ENCODE measurements at places on chromosomes 2 and 18.

- no peak for DNase-seq
Measured at GRCh38 chr2:127560201-127560930, 24.9 kb downstream of the MYO7B start.

GRCh38 chr2:40310303-40310702 is 141.6 kb downstream of the SLC8A1 start:
- DNase-seq: no peak

GRCh38 chr2:217875556-217876252 is 127.1 kb downstream of the TNS1 start:
- DNase-seq: no peak

- no peak for DNase-seq
Measured at GRCh38 chr2:153584244-153584643, 105.7 kb upstream of the RPRM start.

DNA sequence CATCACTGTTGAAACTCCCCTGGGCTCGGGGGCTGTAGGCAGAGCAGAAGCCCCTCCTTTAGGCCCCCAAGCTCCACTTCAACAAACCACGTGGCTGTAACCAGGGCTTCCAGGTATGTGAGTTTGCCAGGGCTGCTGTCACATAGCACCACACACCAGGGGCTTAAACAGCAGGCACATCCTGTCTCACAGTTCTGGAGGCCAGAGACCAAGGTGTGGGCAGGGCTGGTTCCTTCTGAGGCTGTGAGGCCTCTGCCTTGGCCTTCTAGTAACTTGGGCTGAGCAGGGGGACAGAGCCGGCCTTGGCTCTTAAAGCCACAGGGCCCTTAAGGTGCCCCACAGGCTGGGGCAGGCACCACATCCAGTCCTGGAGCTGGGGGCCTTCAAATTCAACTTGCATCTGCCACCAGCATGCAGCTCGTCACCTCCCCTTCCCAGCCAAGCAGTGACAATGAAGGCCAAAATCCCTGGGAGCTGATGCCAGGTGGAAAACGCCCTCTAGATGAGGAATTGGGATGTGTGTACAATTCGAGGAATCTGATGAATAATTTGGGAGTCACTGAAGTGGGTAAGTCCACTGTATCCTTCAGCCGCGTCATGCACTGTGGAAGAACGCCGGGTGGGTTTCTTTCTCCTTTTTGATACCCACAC is 104.2 kb upstream of the ODC1 start:
- DNase-seq: no peak

DNA sequence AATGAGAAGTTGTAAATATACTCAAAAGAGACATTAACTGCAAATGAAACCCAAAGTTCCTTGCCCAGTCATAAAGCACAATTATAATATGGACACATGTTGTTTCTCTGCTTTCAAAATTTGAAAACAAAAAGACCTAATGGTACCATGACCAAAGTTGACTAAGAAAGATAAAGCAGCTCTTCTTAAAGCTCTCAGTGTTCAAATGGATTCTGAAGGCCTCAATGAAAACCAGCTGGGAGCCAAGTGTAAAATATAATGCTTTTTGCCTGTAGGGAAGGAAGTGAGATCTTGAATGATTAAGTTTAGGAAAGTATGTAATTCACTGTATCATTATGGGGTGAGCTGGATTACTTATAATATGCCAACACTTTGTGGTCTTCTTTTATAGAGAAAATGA is 178.6 kb downstream of the SATB2 start:
- DNase-seq: no peak

- DNase-seq: no peak
Measured at GRCh38 chr2:96396095-96396494, 60.5 kb downstream of the NCAPH start.

DNA sequence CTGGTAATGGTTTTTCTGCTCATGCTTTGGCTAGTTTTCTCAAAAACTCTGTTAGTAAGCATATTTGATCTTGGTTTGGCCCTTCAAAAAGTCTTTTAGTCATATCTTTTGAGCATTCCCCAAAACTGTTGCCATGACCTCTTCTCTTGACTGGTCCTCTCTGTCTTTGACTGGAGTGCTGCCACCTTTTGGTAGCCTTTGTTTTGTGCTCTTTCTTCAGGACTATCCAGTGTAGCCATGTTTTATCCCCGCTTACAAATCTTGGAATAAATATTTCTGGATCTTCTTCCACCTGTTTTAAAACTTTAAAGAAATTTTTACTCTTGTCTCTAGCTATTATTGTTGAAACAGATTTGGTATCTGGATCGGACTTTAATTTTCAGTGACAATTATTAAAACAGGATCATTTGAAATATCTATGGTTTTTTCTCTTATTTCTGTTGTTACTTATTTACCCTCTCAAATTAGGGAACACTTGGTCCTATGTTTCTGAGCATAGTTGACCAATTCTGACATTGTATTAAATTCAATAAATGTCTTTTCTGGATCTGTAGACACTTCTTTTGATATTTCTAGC is 965 bp upstream of the ELOA2 start:
- DNase-seq: no peak

DNA sequence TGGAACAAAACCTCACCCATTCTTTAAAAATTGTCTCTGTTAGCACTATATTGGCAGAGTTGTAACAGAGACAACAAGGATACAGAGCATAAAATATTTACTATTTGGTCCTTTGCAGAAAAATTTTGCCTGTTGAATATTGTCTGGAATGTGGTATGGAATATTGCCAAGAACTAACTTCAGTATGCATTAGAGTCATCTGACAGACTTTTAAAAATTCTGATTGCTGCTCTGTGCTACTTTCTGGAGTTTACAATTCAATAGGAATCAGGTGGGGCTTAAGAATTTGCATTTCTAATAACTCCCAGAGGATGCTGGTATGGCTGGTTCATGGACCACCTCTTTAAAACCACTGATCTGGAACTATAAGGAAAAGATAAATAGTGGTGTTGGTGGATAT is 32.8 kb upstream of the NYAP2 start:
- no peak for DNase-seq

- no peak for DNase-seq
Measured at GRCh38 chr2:20663196-20664070, 3.5 kb upstream of the GDF7 start.

DNA sequence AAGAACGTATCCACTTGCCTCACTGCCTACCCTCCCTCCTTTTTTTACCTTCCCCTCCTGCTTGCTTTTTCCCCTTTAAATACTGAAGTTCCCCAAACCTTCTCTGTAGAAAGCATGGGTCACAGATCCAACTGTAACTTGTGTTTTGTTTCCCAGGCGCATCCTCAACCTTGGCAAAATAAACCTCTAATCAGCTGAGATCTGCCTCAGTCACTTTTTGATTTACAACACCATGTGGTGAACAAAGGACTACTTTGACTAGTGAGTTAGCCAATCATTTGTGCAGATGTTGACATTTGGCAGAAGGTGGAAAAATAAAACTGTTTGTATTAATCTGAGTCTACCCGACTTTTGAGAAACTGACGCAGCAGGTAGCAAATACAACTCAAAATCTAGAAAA is 23.3 kb upstream of the MCM6 start:
- DNase-seq: no peak

GRCh38 chr2:203061346-203061745 is 46.7 kb downstream of the NBEAL1 start:
- no peak for DNase-seq

DNA sequence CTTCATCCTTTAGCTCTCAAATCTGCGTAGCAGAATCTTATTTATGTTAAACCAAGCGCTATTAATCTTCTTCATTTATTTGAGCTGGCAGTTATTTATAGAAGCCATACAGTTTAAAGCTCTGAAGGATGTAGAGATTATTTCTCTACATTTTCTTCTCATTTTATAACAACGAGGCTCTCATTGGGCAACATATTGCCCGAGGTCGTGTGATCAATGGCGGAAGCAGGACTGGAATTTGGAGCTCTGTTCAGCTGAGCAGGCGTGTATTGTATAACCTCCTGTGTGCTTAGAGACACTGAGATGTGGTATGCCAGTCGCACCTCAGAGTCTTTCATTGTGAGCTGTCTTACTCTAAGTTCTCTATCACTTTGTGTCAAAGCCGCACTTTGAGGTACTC is 17.5 kb upstream of the DRC1 start:
- no peak for DNase-seq

DNA sequence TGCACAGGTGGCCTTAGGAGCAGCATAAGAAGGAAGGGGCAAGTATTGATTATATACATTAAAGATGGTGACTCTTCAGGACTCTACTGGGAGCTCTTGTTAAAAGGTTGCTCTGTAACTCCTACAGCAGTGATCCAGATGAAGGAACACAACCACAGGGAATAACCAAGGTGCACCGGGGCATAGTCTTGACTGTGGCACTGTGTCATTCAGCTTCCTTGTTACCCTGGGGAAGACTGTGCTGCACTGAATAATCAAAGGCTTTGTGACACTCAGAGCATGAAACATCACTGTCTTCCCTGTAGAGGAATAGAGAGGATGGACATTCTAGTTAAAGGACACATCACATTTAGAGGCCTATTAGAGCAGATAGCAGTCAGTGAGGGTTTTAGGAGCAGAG is 105.3 kb downstream of the UBE2E3 start:
- no peak for DNase-seq

GRCh38 chr18:45817543-45817942 is 7.9 kb upstream of the SIGLEC15 start:
- no peak for DNase-seq

DNA sequence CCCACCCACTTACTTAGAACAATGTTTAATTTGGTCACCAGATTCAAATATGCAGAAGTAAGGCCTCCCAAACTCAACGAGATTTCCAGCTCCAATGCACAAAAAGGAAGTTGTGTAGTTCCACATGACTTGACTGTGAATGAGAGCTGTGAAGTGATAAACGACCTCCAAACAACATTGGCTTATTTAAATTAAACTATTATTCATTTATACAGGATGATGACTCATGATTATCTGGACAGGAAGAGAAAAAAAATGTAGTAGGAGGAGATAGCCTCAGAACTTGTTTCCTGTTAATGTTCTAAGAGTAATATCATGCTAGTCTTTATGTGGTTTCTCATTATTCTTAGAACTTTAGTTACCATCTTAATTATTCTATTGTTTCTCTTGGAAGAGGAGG is 237.3 kb downstream of the C1D start:
- no peak for DNase-seq
